ENCODE measurements at places on chromosomes 13 and 19. TPM values are rescaled to one million over a fixed set of nuclear protein-coding genes. Genes with fewer than 3 reads are reported as not detected.
A peak's percentile ranks its signal among the peaks of the same experiment; 100 is the strongest.

- no peak for DNase-seq
These were observed 95.1 kb downstream of the RAB20 start for GRCh38 chr13:110466266-110466915.

The COL5A3 gene
- total RNA-seq: 1.3 TPM

- no peak for DNase-seq
These were observed 34.1 kb downstream of the PBX4 start for GRCh38 chr19:19584356-19584755.

GRCh38 chr13:99080131-99080530 is 102.3 kb upstream of the DOCK9 start:
- DNase-seq: no peak

- DNase-seq: no peak
These were observed 67.0 kb downstream of the LATS2 start for GRCh38 chr13:20994441-20994821.

- no peak for DNase-seq
These were observed 7.1 kb downstream of the PNMA8B start for GRCh38 chr19:46488551-46488950.

- DNase-seq: no peak
These were observed 69.7 kb downstream of the UFM1 start for GRCh38 chr13:38419312-38419873.

GRCh38 chr13:43154156-43154651 is 130.8 kb downstream of the DNAJC15 start:
- no peak for DNase-seq

The LIN7B gene
- 5.8 TPM for total RNA-seq

DNA sequence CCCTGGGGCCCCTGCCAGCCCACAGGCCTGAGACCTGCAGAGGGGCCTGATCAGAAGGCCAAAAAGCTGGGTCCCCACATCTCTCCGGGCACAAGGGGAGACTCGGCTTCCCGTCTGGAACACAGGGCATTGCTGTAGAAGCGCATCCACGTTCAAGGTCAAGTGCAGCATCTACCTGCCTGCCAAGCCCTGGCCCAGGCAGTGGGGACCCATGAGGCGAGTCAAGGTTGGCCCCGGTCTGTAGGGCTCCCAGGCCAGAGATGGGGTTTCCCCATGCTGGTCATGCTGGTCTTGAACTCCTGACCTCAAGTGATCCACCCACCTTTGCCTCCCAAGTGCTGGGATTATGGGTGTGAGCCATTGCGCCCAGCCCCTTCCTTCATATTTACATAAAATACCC is 13.5 kb upstream of the COMP start:
- DNase-seq: no peak

GRCh38 chr13:46178143-46178542 is 3.8 kb downstream of the LCP1 start:
- no peak for DNase-seq

The ZNF578 gene
- total RNA-seq: 4.0 TPM

DNA sequence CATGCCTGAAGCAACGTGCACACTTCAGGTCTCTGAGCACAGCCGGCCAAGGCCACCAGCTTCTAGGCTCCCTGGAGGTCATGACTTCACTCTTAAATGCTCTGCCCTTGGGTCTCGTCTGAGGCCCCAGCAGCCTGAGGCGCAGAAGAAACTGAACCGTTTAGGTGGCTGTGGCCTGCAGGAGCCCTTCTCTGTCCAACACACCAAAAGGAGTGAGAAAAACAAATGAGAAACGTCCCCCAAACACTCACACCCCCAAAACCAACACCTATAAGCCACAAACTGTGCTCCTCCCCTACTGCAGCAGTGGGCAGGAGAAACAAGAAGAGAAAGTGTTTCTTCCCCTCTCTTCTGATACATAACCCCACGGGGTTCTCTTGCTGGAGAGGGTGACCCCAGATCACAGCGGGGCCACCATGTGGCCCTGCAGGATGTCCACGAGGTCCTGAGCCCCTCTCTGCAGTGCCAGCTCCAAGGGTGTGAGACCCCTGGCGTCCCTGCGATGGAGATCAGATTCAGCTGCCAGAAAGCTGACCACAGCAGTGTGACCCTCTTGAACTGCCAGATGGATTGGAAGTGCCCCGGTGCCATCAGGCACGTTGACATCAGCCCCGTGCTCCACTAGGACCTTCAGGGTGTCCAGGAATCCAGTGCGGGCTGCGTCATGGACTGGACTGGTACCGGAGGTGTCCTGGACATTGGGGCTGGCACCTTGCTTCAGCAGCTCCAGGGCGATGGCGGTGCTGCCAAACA is 1.0 kb upstream of the KRI1 start:
- no peak for DNase-seq

DNA sequence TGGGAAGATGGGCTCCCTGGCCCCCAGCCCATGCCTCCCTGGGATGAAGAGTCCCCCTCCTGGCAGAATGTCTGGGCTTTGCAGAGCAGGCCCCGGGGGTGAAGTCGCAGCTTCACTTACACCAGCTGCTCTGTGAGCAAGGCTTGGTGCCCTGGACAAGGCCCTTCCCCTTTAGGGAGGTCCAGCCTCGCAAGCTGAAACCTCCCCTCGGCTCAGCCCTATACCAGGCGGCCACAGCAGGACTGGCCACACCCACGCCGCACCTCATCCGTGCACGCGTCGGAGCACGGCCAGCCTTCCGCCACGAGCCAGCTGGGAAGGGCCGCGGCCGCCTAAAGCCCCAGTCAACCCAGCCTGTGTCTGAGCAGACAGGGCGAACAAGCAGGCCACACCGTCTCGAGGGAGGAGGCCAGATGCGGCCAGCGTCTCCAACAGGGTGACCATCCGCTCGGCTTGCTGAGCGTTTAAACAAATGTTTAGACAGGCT is 83.2 kb upstream of the MCF2L start:
- DNase-seq: peak; percentile 70

- DNase-seq: no peak
These were observed 2.2 kb upstream of the KCNC3 start for GRCh38 chr19:50331221-50331993.

DNA sequence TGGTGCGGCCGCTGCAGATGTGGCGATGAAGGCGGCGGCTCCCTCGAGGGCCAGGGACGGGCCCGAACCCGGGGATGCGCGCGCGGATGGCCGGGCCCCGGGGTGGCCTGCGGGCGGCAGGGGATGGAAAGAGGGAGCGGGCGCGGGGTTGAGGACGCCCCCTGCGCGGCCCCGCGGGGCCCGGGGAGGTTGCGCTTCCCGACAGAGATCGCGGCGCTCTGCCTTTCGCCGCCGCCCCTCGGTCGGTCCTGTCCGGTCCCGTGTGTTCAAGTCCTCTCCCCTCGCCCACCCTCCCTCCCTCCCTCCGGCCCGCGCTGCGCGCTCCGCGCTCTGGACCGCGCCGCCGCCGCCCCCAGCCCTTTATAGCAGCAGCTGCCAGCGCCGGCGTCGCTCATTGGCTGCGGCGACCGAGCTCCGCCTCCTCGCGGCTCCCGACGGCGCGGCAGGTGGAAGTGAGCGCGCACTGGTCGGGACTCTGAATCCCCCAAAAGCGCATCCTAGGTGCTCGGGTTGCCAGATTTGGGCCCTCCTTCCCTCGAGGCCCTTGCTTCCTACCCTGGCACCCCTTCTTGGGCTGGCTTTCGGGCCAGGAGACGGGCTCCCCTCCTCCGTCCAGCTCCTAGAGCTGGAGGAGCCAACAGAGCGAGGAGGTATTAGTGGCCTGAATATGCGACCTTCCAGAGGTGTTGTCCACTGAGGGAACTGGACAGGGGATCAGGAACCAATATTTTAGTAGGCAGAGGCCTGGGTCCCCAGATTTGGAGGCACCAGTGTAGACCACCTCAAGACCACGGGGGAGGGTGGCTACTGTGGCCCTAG is at the start of gene ELAVL3:
Gene ELAVL3, minus strand, starts transcription at position 332 of the 819 bp plus-strand sequence. CDS start 438 bp downstream, outside the sequence.
- DNase-seq: no peak

The IRS2 gene
- 27.1 TPM for total RNA-seq

- DNase-seq: no peak
These were observed 3.7 kb upstream of the C2CD4C start for GRCh38 chr19:412356-413355.

GRCh38 chr19:576768-577438 is 4.5 kb downstream of the BSG start:
- no peak for DNase-seq

The JOSD2 gene
- total RNA-seq: 26.7 TPM

DNA sequence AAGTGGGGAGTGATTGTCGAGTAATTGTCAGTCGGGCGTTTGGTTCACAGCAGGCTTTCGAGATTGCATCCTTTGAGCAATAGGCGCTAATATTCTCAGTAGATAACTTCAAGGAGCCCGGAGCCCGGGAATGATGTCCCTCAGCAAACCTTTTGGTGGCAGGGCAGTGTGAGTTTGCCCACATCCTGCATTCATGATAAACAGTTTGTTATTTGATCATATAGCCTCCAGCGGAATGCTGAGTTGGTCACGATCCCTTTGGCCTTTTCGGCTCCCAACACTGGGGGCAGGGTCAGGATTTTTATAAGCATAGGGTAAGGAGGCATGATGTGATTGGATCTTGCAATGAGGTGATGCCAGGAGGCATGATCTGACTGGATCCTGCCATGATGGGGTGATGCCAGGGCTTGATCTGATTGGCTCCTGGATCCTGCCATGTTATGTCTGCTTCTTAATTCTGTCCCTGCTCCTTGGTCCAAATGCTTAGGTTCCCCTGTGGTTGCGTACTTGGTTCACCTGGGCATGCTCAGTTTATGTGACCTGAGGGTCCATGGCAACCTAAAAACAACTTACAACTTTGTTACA is 38.2 kb upstream of the IGSF23 start:
- no peak for DNase-seq

The S1PR2 gene
- total RNA-seq: 8.3 TPM

- DNase-seq: no peak
These were observed 11.4 kb downstream of the EPHX3 start for GRCh38 chr19:15220833-15221232.

DNA sequence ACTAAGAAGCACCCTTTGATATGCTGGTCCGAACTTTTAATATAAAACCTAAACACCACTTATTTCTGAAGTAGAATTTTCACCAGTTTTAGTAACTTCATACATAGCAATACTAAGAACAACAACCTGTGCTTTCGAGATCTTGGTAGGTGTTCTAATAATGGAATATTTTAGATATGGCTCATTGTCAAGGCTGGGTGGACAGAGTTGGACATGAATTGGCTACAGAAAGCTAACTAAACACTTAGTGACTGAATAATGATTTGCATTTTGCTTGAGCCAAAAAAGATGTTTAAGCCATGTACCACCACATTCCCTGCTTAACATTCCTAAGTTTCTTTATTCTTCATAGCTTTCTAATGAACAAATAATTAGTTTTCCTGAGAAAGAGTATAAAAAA is 344.3 kb upstream of the SGCG start:
- no peak for DNase-seq

The STAP2 gene
- total RNA-seq: 84.8 TPM

The PSG2 gene
- total RNA-seq: not detected

The ICAM4 gene
- not detected for total RNA-seq

Measured in kidney epithelial cell (primary cell).